ENCODE measurements at places on chromosomes 2 and 18.

GRCh38 chr2:22043784-22044183, 920.0 kb downstream of the TDRD15 start:
- H3K36me3 ChIP-seq, result no peaks in the 10 kb centered on the region
- no peaks in the 10 kb centered on the region for H3K4me1 ChIP-seq
- no peaks in the 10 kb centered on the region for H3K27me3 ChIP-seq
- H3K4me3 ChIP-seq, result no peak overlapping the region
- no peak overlapping the region for H3K27ac ChIP-seq
- no peak for DNase-seq

- peaks cover 40% of the 10 kb centered on the region for H3K4me1 ChIP-seq
- no peak overlapping the region for H3K27ac ChIP-seq
- DNase-seq, result no peak
- H3K27me3 ChIP-seq, result peaks cover 35% of the 10 kb centered on the region
Measured at GRCh38 chr2:238816291-238816690, 31.6 kb upstream of the TWIST2 start.

GRCh38 chr2:224570328-224570993, 14.7 kb downstream of the CUL3 start:
- no peak for DNase-seq
- peak overlapping the region; percentile 85 for H3K27ac ChIP-seq
- peak overlapping the region; percentile 14 for H3K4me3 ChIP-seq

DNA sequence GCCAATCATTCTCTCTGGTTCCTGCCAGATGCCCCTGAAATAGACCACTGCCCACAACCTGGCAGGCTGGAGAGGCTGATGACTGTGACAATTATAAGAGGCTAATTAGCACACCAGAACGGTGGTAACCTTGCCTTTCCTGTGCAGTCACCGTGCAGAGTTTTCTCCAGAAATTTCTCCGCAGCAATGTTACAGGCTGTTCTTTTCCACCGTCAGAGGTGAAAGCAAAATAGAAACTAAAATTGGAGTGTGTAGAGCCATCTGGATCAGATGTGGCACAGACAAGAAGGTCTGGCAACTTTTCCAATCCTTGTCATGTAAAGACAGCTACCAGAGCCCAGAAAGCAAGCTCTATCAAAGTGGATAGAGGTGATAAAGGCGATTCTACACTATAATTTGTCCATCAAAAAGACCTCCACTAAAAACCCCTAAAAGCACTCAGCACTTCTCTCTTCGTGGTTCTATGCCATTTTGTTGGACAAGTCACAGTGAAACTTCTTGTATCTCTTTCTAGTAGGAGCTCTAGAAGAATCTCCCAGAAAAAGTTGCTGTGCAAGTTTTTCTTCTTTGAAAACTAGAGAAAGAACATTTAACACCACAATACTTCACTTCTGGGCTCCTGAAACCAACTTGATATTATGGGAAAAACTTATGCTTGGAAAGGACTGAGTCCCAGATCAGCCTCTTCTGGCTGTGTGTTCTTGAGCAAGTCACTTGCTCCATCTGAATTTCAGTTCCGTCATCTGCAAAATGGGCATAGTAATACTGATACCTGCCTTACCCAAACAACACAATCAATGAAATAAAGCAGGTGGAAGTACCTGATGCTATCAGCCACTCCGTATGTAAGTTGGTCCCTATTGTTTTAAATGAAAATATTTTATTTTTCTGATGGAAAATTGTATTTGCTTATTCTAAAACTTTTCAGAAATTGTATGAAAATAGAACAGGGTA, 295.6 kb upstream of the DLGAP1 start:
- DNase-seq, result no peak
- no peak overlapping the region for H3K27ac ChIP-seq
- H3K4me3 ChIP-seq, result no peak overlapping the region
- peaks cover 8% of the 10 kb centered on the region for H3K36me3 ChIP-seq

GRCh38 chr18:69882965-69883668, 64.6 kb downstream of the CD226 start:
- no peaks in the 10 kb centered on the region for H3K36me3 ChIP-seq
- no peaks in the 10 kb centered on the region for H3K27me3 ChIP-seq
- no peaks in the 10 kb centered on the region for H3K4me1 ChIP-seq
- H3K27ac ChIP-seq, result no peak overlapping the region

GRCh38 chr2:7572450-7572849, 655.2 kb downstream of the RNF144A start:
- H3K4me3 ChIP-seq, result no peak overlapping the region
- H3K4me1 ChIP-seq, result no peaks in the 10 kb centered on the region
- no peak for DNase-seq
- no peak overlapping the region for H3K27ac ChIP-seq
- H3K36me3 ChIP-seq, result peaks cover 18% of the 10 kb centered on the region

- H3K4me1 ChIP-seq, result no peaks in the 10 kb centered on the region
- H3K36me3 ChIP-seq, result no peaks in the 10 kb centered on the region
- H3K4me3 ChIP-seq, result no peak overlapping the region
- H3K27ac ChIP-seq, result no peak overlapping the region
- DNase-seq, result no peak
Measured at GRCh38 chr2:16885027-16885426, 219.4 kb upstream of the CYRIA start.

DNA sequence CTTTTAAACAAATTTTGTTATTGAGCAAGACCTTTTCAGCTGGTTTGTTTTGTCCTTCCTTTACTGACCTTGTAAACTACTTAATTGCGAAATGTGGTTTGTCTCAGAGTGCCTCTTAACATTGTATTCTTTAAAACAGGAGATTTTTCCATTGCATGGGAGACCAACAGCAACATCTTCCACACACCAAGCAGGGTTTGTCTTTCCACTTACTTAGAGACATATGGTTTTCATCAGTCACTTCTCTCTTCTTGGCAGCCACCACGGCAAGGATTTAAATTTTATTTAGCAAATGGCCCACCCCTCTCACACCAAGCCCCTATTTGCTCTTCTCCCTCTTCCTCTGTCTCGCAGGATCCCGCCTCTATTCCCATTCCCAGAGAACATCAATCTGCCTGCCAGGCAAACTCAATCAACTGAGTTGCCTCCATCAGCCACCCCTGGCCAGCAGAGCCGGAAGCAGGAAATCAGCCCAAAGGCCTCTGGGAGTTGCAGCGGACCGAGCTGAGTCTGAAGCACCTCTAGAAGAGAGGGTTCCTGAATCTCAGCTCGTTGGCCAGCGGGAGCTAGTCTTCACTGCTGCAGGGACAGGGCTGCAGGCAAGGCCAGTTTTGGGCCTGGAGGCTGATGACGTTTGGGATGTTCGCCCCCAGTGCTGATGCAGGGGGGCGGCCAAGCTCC, 11.3 kb upstream of the CIB4 start:
- peaks cover 47% of the 10 kb centered on the region for H3K4me1 ChIP-seq
- no peak for DNase-seq
- peaks cover 15% of the 10 kb centered on the region for H3K27me3 ChIP-seq
- no peaks in the 10 kb centered on the region for H3K36me3 ChIP-seq
- no peak overlapping the region for H3K4me3 ChIP-seq

- peaks cover 17% of the 10 kb centered on the region for H3K4me1 ChIP-seq
- no peak for DNase-seq
- no peak overlapping the region for H3K4me3 ChIP-seq
- peaks cover 53% of the 10 kb centered on the region for H3K36me3 ChIP-seq
Measured at GRCh38 chr2:222893716-222894115, 32.9 kb downstream of the ACSL3 start.

DNA sequence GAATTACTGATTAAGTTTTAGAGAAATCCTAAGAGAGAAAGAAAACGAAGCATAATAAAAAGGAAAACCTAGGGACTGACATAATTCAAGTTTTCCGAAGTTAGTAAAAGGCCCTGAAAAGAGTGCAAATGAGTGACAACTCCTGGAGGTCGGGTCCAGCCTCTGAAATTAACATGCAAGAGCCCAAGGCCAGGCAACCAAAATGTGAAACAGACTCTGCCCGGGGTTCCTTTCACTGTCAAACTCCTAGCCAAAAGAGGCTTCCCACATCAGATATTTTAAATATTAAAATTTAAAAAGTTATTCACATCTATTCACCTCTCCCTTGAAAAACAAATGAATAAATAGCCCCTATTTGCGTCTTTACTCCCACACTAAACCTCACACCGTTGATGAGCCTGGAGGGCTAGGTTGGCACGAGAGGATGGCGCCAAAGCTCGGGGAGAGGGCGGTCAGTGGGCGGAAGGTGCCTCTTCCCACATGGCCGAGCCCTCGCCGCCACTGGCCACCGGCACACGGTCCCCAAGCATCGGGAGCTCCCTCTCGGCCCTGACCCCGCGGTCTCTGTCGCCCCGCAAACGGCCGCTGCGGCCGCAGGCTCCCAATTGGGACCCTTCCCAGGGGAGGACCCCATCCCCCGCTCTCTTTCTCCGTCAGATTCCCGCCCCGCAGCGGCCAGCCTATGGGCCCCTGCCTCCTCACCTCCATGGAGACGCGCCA, 630 bp downstream of the PPM1G start:
- H3K36me3 ChIP-seq, result peaks cover 27% of the 10 kb centered on the region
- peaks cover 40% of the 10 kb centered on the region for H3K4me1 ChIP-seq
- H3K27me3 ChIP-seq, result peaks cover 22% of the 10 kb centered on the region
- H3K27ac ChIP-seq, result peak overlapping the region; percentile 77
- peak overlapping the region; percentile 85 for H3K4me3 ChIP-seq
- DNase-seq, result peak; percentile 60

DNA sequence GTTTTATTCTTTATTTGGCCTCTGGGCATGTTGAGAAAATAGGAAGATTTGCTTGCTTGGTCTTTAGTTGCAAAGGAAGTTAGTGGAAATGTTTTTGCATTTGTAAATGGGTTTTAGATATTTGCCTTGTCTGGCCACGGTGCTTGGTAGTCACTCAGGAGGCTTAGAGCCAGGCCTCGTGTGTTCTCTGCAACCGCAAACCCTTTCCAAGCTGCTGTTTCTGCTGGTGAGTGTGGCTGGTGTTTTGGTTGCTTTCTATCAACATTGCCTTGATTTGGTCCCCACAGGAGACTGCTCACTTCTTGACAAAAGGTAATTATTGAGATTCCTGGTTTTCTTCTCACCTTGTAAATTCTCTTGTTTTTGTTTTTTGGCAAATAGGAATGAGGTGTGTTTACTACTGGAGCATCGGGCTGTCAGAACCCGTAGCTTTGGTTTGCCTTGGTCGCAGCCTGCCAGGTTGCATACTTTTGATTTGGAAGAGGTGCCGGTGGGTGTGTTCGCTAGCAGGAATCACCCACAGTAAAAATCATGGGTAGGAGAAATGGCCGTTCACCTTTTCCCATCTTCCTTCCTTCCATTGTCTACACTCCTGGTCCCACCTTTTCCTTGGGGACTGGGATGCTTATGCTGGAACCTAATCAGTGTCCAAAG, 15.8 kb downstream of the ASAP2 start:
- no peak for DNase-seq
- peaks cover 61% of the 10 kb centered on the region for H3K4me1 ChIP-seq
- no peak overlapping the region for H3K27ac ChIP-seq
- peaks cover 38% of the 10 kb centered on the region for H3K36me3 ChIP-seq
- H3K27me3 ChIP-seq, result no peaks in the 10 kb centered on the region
- H3K4me3 ChIP-seq, result peak overlapping the region; percentile 49

GRCh38 chr2:40201425-40201824, 250.5 kb downstream of the SLC8A1 start:
- no peak overlapping the region for H3K4me3 ChIP-seq
- no peaks in the 10 kb centered on the region for H3K4me1 ChIP-seq
- H3K36me3 ChIP-seq, result no peaks in the 10 kb centered on the region
- no peak for DNase-seq

DNA sequence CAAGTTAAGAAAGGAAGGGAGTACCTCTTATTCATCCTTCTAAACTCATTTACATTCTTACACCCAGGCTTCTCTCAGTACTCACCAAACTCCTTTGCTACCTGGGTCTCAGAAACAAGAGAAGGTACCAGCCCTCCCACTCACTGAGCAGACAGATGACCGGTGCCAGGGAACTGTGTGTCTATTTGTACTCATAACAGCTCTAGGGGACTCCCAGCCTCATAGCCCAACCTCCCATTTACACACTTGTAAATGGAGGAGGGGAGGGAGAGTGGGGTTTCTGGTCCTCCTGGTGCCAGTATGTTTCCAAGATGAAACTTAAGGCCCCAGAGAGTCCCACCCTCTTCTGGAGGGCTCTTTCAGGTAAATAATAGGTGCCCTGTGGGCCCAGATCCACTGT, 42.8 kb upstream of the SIGLEC15 start:
- no peak overlapping the region for H3K4me3 ChIP-seq
- H3K4me1 ChIP-seq, result peaks cover 8% of the 10 kb centered on the region
- no peak overlapping the region for H3K27ac ChIP-seq
- H3K27me3 ChIP-seq, result peaks cover 8% of the 10 kb centered on the region
- no peak for DNase-seq

DNA sequence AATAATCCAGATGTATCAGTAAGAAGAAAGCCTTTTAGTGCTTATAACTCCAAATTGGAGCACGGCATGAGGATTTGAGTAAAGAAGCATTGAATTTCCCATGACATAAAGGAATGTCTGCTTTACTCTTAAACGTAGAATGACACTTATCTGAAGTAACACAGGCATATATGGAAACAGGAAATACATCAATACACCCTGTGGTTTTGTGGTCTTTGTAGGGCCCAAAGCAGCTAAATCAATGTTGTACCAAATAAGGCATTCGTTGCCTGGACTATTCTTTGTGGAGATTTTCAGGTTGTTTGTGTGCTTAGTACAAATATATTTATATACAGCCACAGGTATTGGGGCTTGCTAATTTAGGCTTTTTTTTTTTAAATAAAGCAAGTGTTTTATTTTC, 660.5 kb downstream of the LRRTM4 start:
- H3K27ac ChIP-seq, result no peak overlapping the region
- DNase-seq, result no peak
